CD4-positive, alpha-beta T cell (primary cell): ENCODE measurements at places on chromosomes 13 and 19.

DNA sequence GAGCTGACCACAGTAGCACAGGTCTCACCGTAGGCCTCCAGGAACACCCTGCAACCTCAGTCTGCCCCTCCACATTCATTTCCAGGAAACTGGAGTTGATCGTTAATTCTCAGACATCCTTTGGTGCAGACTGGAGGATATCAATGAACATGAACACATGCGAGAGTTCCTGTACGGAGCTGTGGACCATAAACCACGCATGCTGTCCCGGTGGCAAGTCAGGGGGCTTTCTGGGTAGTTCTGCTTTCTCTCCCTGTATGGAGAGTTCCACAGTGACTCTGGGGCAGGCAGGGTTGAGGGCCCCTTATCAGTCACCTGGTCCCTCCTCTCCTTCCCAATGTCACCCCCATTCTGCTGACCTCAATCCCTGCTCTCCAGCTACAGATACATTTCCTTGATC lies 55.5 kb upstream of the URI1 start:
- DNase-seq = no peak

- DNase-seq = no peak
Observed at GRCh38 chr13:35723821-35724220, 247.3 kb upstream of the MAB21L1 start.

DNA sequence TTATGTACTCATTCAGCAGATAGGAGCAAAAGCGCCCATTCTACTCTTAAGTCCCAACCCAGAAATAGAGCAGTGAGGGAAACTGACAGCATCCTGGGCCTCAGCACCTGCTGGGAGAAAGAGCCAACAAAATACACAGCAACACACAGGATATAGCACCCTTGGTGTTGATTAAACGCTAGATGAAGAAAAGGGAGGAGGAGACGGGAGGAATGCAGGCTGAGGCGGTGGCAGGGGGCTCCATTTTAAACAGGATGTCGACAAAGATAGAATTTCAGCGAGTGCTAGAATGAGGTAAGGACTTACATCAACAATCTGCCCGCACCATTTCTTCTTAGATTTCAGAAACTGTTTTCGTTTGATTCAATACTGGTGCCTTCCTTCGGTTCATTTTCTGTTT lies 4.6 kb upstream of the RAB20 start:
- no peak for DNase-seq

GRCh38 chr13:107379407-107380155 lies 811.6 kb upstream of the ARGLU1 start:
- DNase-seq = no peak

DNA sequence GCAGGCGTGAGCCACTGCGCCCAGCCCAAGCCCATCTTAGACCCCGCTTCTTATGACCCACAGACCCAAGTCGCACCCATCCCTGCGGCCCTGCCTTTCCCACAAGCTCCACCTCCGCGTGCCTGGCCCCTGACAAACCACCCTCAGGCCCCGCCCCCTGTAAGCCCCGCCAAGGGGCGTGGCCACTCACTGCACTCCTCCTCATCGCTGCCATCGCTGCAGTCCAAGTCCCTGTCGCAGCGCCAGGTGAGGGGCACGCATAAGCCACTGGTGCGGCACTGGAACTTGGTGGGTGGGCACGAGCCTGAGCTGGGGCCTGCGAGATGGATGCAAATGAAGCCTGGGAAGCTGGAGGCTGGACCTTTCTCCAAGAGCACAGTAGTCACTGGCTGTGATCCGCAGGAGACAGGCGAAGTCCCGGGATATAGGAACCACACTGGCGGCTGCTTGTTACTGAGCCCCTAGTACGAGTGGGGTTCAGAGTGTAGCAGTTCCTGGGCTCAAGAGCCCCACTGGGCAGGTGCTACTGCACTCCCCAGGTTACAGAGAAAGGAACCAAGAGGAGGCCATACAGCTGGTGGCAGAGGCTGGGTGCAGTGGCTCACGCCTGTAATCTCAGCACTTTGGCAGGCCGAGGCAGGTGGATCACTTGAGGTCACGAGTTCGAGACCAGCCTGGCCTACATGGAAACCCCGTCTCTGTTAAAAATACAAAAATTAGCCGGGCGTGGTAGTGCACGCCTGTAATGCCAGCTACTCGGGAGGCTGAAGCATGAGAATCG lies 3.1 kb downstream of the CD320 start:
- DNase-seq = no peak

DNA sequence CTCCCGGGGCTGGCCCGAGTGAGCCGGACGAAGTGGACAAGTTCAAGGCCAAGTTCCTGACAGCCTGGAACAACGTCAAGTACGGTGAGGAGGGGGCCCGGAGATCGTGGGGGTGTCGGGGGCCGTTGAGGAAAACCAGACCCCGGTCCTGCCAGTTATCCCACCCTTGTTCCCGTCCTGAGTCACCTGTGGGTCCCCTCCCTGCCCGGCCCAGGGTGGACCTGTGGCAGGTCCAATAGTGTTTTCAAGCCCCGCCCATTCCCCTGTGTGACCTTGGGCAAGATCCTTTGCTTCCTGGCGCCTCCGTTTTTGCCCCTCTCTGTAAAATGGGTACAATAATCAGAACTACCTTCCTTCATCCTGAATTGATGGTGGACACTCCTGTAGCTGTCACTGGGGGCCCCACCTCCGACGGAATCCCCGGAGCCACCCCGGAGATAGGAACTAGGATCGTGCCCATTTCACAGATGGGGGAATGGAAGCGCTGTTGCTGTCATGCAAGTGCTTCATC lies 593 bp downstream of the ATG4D start:
- DNase-seq = no peak

DNA sequence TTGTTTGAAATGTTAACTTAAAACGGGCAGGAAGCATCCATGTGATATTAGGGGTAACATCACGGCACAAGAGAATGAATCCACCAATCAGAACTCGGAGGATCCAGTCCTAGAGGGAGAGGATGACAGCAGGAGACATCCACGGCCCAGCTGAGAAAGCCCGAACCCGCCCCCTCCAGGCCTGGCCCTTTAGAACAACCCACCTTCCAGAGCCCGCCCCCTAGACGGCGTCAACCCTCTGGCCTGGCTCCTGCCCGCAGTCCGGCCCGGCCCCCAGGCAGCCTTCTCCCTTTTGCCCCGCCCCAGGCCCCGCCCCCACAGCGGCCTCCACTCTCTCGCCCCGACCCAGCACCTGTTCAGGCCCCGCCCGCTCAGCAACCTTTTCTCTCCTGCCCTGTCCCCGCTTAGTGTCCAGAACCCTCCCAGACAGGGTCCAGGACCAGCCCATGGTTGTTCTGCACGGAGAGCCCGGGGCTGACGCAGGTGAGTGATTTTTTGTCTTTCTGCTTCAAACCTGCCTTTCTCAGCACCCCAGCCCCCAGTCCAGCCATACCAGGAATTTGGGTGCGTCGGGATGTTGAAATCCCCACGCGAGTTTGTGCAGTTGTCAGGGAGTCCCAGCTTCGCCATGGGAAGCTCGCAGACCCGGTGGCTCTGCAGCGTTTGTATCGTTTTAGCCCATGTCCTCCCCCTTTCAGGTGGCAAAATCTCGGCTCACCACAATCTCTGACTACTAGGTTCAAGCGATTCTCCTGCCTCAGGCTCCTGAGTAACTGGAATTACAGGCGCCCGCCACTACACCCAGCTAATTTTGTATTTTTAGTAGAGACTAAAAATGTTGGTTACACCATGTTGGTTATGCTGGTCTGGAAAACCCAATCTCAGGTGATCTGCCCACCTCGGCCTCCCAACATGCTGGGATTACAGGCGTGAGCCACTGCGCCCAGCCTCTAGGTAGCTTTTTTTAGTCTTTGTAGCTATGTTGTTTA lies 16.1 kb downstream of the ZNF816 start:
- DNase-seq = no peak

- DNase-seq = no peak
Observed at GRCh38 chr19:955803-956765, 28.1 kb upstream of the WDR18 start.

- no peak for DNase-seq
Observed at GRCh38 chr19:47437500-47437899, 18.2 kb upstream of the MEIS3 start.

DNA sequence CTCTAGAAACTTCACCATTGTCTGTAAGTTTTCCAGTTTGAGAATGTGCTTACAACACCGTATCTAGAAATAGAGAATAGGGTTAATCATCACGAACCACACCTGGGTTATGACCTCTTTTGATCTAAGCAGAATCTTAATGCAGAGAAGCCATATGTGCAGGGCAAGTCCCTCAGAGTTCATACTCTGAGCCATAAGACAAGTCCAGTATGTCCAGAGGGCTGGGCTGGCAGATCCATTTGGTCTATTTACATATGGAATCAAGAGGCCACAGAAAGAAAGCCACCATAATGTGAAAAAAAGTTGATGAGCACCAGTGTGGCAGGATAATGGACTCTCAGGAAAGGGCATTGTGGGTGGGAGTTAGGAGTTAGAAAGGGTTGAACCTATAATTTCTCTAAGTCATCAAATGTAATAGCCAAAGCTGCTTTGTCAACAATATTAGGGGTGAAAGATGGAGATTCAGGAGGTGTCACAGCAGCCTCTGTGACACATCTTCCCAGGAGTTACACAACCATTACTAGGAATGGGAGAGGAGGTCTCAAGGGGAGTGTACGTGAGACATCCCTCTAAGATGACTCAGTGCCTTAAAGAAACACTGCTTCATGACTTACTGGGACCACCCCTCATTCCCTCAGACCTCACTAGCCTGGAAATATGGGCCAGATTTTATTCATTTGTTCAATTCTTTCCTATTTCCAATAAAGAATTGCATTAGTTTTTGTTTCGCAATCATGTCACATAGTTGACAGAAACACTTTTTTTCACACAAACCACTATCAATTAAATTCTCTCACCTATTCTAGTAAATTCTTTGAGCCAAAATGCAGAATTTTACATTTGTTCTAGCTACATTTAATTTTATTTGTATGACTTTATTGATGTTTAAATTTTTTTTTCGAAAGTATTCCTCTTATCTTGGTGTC lies 30.4 kb upstream of the OLFM4 start:
- no peak for DNase-seq

DNA sequence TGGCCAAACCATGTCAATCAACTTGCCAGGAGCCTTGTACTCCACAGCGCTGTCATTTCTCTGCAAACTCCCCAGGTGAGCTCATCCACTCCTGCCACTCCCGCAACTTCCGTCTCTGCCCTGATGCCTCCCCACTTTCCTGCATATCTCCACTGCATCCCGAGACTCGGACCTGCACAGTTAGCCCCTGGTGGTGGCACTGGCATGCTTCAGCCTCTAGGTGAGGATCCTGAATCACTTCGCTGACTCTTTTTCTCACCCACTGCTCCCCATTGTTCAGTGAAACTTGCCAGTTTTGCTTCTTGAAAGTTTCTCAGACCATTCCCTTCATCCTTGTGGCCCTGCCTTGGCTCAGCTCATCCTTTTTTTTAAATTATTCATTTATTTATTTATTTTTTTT lies 3.4 kb upstream of the CTU1 start:
- no peak for DNase-seq

- no peak for DNase-seq
Observed at GRCh38 chr19:5132206-5132560, 163.3 kb downstream of the KDM4B start.

DNA sequence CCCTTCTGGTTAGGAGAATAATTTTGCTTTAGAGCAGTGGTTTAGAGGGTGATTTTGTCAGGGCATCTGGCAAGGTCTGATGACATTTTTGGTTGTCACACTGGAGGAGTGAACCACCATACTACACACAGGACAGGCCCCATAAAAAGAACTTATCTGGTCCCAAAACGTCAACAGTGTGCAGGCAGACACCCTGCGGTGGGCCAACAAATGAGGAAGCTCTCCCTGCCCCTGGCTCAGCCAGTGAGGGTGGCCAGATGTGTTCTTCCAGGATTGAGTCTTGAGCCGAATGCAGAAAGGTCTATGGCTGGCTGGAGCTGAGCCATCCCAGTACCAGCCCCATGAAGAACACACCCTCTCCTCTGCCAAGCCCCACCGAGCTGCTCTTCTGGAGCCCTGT lies 149.2 kb downstream of the MIPEP start:
- DNase-seq = no peak

GRCh38 chr13:68358294-68358705 lies 1128.2 kb upstream of the PCDH9 start:
- no peak for DNase-seq

GRCh38 chr19:41435936-41436673 lies 3.6 kb downstream of the DMAC2 start:
- DNase-seq = no peak

DNA sequence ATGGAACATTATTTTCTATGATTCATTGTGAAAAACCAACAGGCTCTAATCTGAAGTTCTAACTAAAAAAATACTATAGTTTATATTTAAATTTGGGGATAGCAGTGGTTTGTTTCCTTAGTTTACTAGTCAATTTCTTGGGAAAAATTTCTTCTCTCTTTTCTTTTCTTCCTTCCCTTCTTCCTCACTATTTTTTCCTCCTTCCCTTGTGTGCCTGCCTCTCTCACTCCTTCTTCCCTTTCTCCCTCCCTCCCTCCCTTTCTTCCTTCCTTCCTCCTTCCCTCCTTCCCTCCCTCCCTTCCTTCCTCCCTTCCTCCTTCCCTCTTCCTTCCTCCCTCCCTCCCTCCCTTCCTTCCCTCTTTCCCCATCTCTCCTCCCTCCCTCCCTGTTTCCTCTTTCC lies 226.5 kb downstream of the ZNF536 start:
- no peak for DNase-seq

- peak; percentile 25 for DNase-seq
Observed at GRCh38 chr19:1668486-1669270, 16.3 kb upstream of the TCF3 start.

GRCh38 chr19:17985037-17985818 lies 18.3 kb downstream of the KCNN1 start:
- no peak for DNase-seq

DNA sequence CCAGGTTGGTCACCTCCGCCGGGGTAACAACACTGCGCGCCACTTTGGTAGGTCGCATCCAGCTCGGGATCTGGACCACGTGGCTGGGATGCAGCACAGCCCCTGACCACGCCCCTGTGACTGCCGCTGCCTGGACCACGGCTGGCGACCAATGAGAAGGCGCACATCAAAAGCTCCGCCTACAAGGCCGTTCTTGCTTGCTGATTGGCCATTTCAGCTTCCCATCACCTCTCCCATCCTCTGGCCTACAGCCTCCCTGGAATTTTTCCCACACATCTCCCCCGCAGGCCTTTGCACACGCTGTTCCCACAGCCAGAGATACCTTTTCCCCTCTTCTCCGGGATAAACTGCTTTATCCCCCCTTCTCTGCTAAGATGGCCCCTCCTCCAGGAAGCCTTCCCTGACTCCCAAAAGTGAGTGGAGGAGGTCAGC lies 12.5 kb upstream of the MAP1S start:
- no peak for DNase-seq

- DNase-seq = no peak
Observed at GRCh38 chr19:40280608-40281221, 4.4 kb downstream of the AKT2 start.

- no peak for DNase-seq
Observed at GRCh38 chr19:4302243-4302640, at the start of gene TMIGD2. TMIGD2 (minus strand) TSS chr19:4302389; CDS start chr19:4302385, 4 bp downstream.

GRCh38 chr13:27913160-27913559 lies 6.6 kb upstream of the PDX1 start:
- no peak for DNase-seq

DNA sequence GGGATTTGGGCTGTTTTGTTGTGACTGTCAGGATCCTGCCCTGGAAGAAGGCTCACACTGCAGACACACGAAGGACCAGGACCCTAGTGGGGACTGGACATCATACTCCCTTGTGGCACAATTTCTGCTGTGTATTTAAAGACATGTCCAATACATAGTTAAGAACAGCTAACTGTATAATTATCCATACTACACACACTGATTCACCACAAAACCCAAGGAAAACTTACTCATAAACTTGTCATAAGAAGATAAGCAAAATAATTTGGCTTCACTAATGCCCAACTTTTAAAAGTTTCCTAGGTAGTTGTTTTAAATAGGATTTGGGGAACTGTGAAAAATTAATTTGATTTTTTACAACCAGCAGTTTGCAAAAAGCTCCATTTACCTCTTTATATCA lies 46.1 kb downstream of the LATS2 start:
- DNase-seq = no peak
